T-cell (primary cell): ENCODE measurements at places on chromosomes 7 and 10. TPM values are rescaled to one million over a fixed set of nuclear protein-coding genes. Genes with fewer than 3 reads are reported as not detected.

The OR9A2 gene
- not detected for total RNA-seq

The CLEC2L gene
- not detected for total RNA-seq

The ZSWIM8 gene
- total RNA-seq, result 90.8 TPM

The ATOH7 gene
- total RNA-seq, result not detected

The ZNF488 gene
- not detected for total RNA-seq
